GM12891 (cell line): ENCODE measurements at places on chromosomes 3 and 15.

DNA sequence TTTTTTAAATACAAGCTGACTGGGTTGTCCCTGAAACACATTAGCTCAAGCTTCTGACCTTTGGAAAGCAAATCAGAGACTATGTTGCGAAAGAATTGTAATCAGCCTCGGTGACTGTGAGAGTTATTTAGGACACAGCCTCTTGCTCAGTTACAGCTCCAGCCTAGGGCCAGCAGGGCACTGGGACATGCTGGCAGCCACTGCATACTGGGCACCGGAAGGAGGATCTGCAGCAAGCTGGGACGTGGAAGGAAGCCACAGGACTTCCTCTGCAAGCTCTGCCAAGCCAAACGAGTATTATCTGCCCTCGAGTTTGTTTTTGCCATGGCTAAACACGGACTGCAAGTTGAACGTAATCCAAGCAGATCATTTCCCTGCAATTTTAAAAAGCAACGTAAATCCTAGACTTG, 24.4 kb upstream of the COPG1 start:
- DNase-seq: no peak

GRCh38 chr3:127652246-127652995, 20.3 kb upstream of the ABTB1 start:
- DNase-seq: peak; percentile 61

DNA sequence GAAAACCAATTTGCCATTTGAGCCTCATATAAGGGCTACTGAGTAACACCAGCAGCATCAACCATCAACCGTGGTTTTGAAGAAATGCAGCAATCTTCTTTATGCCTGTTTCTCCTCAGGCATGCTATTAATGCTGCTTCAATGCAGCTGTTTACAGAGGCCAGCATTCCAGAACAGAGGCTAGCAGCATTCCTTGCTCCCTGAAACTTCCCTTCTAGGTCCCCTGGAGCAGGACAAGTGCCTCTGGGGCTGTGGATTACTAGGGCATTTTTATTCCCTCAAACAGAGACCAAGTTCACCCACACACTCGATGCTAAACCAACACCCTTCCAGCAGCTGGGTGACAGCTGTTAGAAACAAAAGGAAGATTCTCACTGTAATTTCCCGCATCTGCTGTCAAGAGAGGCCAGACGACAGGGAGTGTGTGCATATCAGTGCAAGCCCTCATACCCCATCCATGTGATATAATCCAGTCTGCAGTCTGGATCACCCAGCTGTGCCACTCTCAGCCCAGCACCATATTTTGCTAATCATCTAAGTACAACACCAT, 57.5 kb downstream of the HOMER2 start:
- no peak for DNase-seq

GRCh38 chr3:77687545-77687944, 647.6 kb downstream of the ROBO2 start:
- no peak for DNase-seq

- DNase-seq: no peak
Measured at GRCh38 chr15:89016549-89017041, 71.7 kb upstream of the ABHD2 start.

- DNase-seq: no peak
Measured at GRCh38 chr3:107545680-107546120, 22.9 kb downstream of the BBX start.

- DNase-seq: no peak
Measured at GRCh38 chr3:132624790-132625189, 27.7 kb downstream of the ACKR4 start.

DNA sequence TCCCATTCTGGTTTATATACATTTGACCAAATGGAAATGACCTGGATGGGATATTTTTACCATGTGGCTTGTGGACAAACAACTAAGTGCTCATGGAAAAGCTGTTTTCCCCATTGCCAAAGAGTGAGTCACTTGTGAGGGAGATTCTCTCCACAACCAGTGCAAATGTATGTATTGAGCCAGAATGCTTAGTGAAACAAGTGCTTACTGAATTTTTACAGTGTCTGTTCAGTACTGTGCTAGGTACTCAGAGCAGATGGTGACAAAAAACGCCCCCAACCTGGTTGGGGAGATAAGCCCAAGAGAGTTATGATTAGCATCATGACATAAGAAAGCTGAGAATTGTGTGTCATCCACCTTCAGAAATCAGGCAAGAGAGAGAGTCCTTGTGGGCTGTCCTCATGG, 2.3 kb downstream of the CHP1 start:
- no peak for DNase-seq

GRCh38 chr15:88191812-88192165, 64.8 kb downstream of the NTRK3 start:
- DNase-seq: no peak

GRCh38 chr3:169041677-169042171, 621.8 kb downstream of the MECOM start:
- no peak for DNase-seq

- no peak for DNase-seq
Measured at GRCh38 chr3:498487-498886, 301.9 kb downstream of the CHL1 start.
